ENCODE measurements at places on chromosomes 2 and 18. TPM values are rescaled to one million over a fixed set of nuclear protein-coding genes. Genes with fewer than 3 reads are reported as not detected.

MDH1B gene
- 0.43 TPM for total RNA-seq

DSG1 gene
- total RNA-seq: not detected

DOK6 gene
- total RNA-seq: 0.66 TPM

MC5R gene
- not detected for total RNA-seq

TIGD1 gene
- total RNA-seq: 5.4 TPM

UPP2 gene
- total RNA-seq: not detected

ERICH2 gene
- not detected for total RNA-seq

LCT gene
- not detected for total RNA-seq

IL36A gene
- total RNA-seq: not detected

TMEM163 gene
- not detected for total RNA-seq

ANKRD30B gene
- 0.88 TPM for total RNA-seq

COL4A4 gene
- 0.14 TPM for total RNA-seq

IL1F10 gene
- total RNA-seq: not detected

CAPN14 gene
- not detected for total RNA-seq

TBR1 gene
- under 0.01 TPM for total RNA-seq

CHRNA1 gene
- 0.66 TPM for total RNA-seq

APLF gene
- 6.9 TPM for total RNA-seq

KIAA2012 gene
- not detected for total RNA-seq

SMC6 gene
- total RNA-seq: 15.3 TPM

THUMPD2 gene
- 11.5 TPM for total RNA-seq

SLC40A1 gene
- 3.3 TPM for total RNA-seq

ALPG gene
- total RNA-seq: not detected

BOLL gene
- total RNA-seq: not detected

CXCR1 gene
- not detected for total RNA-seq

CEP192 gene
- total RNA-seq: 15.3 TPM

MC2R gene
- total RNA-seq: not detected

Measured in placental pericyte (primary cell).